ENCODE measurements at places on chromosomes 3 and 15. TPM values are rescaled to one million over a fixed set of nuclear protein-coding genes. Genes with fewer than 3 reads are reported as not detected.

GRCh38 chr3:18224426-18224825 lies 200.7 kb downstream of the SATB1 start:
- ATAC-seq = no peak

DNA sequence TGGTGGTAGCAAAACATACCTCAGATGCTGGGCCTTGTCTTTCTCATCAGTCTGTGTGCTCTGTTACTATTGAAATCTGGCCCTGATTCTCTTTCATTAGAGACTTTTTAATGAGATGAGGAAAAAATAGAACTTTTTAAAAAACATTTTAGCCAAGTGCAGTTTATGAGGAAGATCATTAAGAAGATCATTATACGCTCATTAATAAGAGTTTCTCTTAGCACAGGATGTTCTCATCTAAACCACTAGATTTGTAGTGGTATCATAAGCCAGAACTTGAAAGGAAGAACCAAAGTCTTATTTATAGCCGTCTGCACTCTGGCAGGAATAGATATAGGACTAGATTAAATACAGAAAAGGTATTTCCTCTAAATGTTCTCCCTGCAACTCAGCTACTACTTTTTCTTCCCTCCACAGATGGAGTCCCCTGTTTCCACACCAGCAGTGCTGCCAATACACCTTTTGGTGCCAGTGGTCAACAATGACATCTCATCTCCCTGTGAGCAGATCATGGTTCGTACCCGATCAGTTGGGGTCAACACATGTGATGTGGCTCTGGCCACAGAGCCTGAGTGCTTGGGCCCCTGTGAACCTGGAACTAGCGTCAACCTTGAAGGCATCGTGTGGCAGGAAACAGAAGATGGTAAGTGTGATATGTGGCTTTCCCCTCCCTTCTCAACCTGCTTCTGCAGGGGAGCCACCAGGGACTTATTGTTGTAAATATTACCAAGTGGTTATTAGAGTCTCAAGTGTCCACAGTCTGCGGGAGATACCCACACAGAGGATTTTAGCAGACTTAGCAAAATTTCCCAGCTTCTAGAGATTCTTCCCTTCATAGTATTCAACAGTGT lies 152.8 kb downstream of the RBPMS2 start:
- ATAC-seq = no peak

- ATAC-seq = no peak
Observed at GRCh38 chr3:67045711-67046465, 47.8 kb downstream of the KBTBD8 start.

DNA sequence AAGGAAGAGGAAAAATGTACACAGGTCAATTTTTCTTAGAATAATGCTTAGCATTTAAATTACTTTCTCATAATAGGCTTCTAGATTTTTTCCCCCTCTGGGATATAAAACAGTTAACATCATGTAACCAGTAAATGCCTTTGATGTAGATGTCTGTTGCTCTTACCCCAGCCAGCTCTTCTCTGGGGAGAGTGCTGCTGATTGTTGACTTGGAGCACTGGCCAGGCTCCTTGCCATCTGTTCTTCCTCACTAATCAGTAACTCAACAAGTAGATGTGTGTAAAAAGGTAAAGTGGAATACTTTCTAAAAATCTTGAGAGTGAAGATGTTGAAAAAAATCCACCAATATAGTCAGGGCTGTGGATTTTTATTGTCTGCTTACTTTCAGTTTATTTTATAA lies 42.2 kb downstream of the RIOX2 start:
- no peak for ATAC-seq

ZNF619 gene
- total RNA-seq = 7.9 TPM

DNA sequence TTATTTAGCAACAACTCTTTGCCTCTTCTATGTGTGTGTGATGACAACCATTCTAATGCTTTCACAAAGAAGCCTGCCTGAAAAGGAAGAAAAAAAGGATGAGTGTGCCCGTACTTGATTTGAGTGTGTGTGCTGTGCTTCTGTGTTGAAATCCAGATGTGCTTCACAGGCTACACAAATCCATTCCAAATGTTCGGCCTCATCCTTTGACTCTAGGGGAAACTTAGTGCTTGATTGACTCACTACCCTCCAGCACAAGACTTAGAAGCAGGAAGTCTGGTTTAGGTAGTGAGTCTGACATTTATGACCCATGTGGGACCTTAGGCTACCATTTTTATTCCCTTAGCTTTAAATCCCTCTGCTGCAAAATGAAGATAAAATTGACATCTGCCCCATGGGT lies 108.8 kb upstream of the PLAAT1 start:
- ATAC-seq = no peak

CCDC13 gene
- total RNA-seq = 6.9 TPM

DNA sequence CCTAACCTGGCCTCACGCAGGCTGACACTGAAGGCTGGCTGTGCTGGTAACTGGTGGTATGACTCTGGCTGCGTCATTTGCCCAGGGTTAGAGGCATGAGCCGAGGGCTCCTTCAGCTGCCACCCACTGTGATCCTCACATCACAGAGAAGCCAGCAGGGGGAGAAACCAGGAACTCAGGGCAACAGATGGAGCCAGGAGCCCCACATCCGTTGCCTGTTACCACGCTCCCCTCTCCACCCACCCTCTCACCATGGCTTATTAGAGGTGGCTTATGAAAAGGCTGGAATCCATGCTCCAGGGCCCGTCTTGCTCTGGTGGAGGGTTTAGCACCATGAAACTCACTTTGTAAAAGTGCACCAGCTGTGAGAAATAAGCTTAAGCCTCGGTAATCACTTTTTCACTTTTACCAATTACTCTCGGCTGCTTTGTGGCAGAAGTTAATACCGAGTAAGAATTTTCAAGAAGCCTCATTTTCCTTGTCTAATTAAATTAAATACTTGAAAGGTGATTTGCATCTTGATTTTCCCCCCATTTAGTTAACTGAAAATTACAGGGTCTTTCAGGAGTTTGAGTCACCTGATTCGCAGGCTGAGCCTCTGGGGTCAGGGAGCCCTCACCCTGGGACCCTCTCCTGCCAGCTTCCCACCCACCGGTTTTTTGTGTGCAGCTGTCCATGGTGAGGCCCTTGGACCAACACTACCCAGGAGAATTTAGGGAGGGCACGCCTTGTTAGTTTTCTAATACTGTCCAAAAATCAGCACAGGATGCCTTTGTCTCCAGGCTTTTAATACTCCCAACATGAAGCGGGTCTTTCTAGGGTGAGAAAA lies 60.9 kb downstream of the ASB7 start:
- ATAC-seq = no peak

DNA sequence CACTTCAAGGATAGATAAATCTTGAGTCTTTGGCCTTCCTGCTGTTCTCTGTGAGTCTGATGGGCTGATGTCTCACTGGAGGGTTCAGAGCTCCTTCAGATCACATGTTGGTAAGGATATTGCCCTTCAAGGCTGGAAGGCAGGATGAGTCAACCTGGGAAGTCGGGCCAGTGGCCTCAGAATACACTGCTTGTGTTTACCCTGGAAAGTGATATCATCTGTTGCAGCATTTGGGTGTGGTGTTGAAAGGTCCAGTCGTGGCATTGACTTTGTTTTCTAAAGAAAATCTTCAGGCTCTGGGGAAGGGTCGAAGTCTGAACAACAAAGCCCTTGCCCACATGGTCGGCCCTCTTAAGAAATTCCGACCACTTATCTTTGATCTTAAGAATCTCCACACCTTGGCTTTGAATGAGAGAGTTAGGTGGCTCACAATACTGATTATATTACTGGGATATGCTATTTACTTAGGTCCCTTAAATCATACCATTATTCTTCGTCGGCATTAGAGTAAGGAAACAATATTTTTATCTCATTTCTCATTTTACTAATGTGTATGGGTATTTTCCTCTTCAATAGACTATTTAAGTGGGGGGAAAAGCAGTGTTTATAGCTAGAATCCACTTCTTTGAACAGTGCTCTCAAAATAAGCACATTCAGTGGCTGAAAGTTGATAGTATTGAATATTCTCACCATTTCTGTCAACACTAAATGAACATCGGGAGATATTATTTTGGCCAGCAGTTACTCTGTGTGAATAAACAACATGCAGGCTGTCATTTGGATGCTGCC lies 303.9 kb upstream of the RASGRP1 start:
- ATAC-seq = peak; percentile 66

PRICKLE2 gene
- total RNA-seq = 87.3 TPM

DUOX1 gene
- 0.08 TPM for total RNA-seq

COLQ gene
- total RNA-seq = 2.7 TPM

DNA sequence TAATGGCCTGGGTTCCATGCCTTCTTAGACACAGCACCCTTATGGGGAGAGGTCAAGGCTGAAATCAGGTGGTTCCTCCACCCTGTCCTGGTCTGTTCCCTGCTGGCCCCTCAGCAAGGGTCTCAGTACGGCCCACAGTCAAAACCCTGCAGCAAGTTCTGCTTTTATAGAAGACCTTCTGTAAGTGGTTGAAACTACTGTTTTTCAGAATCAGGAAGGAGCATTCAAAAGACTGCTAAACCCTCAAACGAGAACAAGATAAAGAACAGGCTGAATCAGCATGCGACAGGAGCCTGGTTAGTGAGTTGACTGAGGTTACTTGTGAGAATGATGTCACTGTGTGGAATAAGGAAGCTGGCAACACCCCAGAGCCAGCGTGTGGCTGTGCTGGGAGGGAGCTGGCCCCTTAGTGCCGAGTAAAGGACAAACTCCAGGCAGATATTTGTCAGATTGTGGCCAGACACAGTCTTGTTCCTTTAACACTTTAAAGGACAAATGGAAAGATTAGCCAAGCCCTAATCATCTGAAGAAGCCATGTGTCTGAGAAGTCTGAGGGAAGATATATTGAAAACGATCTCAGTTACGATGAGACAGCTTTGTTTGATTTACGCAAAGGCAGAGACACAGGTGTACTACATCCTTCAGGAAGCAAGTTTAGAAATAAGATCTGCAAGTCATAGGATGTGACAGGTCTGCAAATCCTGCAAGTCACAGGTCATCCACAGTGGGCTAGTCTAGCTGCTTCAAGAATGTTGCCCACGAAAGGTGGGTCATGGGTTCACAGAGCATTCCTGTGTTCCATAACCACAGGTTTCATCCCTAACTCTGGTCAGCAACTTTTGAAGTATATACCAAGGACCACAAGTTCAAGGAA lies 54.0 kb downstream of the B3GNT5 start:
- ATAC-seq = peak; percentile 76

DNA sequence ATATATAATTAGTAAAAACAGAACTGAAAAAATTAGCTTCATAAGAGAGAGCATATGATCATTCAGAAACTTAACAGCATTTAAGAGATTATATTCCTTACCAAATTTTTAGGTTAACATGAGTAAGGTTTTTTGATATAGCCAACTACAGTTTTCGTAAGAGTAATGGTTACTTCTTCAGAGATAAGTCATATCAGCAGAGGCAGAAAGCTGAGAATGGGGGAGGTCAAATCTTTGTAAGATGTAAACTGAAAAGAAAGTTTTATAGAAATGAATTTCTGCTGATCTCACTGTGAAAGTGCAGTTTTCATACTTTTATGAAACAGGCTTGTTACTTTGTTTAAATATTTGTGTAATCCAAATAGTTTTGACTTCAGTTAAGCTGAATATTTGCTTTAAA lies 193.3 kb downstream of the ZBTB20 start:
- no peak for ATAC-seq

RSL24D1 gene
- 92.3 TPM for total RNA-seq

GRCh38 chr15:55652359-55652758 lies 64.2 kb upstream of the PYGO1 start:
- ATAC-seq = no peak

GRCh38 chr3:115102046-115102445 lies 45.0 kb downstream of the ZBTB20 start:
- ATAC-seq = no peak

DNA sequence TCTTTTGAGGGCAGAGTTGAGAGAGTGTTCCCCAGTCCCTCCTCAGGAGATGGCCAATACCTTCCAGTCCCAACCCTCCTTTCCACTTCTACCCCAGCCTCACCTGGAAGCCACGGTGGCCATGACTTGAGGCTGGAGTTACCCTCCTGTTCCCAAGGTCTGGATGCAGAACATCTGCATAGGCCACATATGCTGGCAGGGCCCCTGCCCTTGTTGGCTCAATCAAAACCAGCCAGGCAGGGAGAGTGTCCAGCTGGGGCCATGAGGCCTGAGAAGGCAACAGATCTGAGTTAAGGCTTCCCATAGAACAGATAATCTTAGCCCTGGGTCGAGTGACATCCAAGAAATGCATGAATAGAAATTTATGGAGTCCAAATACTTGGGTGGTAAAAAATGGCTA lies 23.6 kb upstream of the VIPR1 start:
- ATAC-seq = no peak

SCAANT1 gene
- total RNA-seq = not detected

DNA sequence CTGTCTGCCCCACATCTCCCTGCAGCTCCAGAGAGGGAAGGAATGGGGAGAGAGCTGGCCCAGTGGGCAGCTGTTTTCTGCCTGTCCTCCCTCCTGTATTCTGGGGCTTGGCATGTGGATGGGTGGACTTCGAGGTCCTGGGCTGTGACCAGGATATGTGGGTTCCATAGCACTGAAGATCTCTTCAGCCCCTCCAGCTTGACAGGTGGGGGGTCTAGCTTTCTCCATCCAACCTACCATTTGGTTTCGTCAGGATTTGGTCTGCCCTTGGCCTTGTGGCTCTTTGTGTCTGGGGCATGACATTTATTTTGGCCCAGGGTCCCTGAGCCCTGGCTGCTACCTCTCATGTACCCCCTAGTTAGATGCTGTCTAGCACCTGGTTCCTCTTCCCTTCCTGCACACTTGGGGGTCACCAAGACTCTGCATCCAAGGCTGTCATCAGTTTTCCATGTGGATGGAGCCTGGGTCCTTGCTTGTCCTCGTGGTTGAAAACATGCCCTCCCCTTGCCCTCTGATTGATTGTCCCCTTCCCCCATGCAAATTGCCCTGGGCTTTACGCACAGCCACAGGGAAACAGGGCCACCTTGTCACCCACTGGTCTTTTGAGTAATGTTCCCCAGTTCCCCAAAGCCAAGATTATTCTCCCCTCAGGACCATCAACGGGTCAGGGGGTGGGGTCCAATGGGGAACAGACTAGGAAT lies 3.2 kb downstream of the EPHB3 start:
- no peak for ATAC-seq

ZPLD1 gene
- 0.47 TPM for total RNA-seq

DNA sequence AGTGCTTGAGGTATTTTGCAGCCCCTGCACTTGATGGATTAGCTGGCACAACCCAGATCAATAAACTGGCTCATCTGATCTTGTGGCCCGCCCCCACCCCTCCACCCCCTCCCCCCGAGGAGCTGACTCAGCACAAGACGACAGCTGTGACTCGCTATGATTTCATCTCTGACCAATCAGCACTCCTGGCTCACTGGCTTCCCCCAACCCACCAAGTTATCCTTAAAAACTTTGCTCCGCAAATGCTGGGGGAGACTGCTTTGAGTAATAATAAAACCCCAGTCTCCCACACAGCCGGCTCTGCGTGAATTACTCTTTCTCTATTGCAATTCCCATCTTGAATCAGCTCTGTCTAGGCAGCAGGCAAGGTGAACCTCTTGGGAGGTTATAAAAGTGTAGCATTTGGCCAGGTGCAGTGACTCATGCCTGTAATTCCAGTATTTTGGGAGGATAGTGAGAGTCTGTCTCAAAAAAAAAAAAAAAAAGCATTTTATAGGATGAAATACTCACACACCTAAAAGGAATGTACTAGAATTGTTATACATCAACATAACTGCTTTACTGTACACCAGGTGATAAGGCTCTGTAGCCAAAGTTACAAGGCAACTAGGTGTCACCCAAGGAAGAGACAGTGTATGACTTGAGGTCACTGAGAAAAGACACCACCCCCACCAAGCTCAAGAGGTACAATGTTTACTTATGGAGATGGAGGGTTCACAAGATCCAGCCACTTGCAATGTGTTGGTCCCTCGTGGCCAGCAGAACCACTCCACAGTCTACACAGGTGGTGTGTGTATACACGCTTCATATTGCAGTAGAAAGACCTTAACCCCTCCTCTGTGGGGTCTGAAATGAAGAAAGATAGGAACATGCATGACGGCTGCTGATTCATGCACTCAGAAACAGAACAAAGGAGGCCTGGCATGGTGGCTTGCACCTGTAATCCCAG lies 8.6 kb downstream of the ZNF445 start:
- no peak for ATAC-seq

All from gastroesophageal sphincter (tissue), 4 donors.